ENCODE measurements at places on chromosomes 2 and 18. TPM values are rescaled to one million over a fixed set of nuclear protein-coding genes. Genes with fewer than 3 reads are reported as not detected.

The SLC23A3 gene
- 0.47 TPM for total RNA-seq

- DNase-seq, result peak; percentile 62
Observed at GRCh38 chr2:238967031-238967977, 119.4 kb downstream of the TWIST2 start.

DNA sequence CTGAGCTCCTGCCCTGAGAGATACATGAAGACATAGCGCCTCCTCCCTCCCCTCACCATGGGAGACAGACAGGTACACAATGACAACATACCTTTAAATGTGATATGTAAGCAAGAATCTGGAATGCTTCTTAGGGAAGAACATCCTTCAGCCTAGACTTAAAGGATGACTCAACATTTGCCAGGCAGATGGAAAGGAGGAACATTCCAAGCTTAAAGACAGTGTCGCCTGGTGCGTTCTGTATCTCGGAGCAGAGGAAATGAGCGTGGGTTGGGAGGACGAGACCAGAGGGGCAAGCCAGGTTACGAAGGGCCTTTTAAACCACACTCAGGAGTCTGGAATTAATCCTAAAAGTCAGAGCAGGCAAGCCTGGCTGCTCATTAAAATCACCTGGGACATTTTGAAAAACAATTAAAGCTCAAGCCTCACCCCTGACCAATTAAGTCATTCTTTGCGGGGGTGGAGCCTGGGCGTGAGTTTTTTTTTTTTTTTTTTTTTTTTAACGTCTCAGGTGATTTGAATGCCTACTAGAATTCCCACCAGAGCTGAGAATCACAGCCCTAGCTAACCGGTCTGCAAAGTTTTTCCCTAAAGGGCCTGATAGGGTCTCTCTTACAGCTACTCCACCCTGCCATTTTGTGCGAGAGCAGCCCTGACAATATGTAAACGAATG is 131.2 kb upstream of the SEC11C start:
- DNase-seq, result no peak

DNA sequence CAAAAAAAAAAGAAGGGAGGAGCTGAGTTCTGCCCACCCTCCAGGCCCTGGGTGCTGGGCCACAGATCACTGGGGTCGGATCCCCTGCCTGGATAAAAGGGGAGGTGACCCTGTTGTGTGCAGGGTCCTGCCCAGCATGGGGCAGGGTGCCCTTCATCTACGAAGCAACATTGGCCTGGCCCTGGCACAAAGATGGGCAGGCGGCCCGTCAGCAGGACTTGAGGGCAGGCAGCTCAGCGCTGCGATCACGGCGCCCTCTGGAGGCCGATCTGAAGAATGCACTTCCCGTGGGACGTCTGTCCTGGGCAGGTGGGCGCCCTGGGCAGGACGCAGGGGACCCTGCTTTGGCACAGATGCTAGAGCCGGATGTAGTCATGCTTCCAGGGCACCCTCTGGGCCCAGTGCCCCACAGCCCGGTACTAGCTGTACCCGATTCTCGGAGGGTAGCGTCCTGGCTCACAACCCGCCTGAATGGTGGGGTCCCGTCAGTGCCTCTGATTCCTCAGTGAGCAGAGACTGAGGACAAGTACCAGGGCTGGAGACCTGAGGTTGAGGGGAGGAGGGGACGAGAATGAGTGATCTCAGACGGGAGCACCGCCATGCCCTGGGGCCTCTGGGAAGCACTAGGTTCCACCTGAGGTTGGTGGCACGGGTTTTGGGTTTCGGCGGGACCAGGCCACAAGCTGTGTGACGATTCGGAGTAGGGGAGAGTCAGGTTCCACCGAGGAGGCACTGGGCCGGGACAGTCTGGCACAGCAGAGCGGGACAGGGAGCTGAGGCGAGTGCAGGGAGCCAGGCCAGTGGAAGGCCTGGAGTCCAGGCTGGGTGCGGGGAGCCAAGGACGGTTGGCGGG is 18.0 kb downstream of the ARID5A start:
- peak; percentile 74 for DNase-seq

The MC5R gene
- not detected for total RNA-seq

DNA sequence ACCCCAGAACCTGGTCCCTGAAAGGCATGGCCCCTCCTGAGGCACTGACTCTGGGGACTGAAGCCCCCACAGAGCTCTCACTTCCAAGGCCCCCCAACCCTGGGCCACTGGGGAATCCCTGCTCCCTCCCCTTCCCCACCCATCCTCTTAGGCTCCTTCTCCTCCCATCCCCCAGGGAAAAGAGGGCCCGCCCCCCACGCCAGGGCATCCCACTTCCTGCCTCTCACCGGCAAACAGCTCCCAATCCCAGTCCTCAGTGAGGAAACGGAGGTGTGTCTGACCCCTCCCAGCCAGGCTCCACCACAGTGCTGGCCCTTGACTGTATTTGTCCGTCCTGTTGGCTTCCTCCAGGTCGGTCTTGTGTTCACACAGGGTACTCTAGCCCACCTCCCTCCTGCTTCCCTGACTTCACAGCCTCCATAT is 35.0 kb upstream of the PTMA start:
- peak; percentile 74 for DNase-seq

The EHD3 gene
- 11.7 TPM for total RNA-seq

The ACMSD gene
- not detected for total RNA-seq

The SLC19A3 gene
- 14.2 TPM for total RNA-seq

GRCh38 chr2:232293191-232293590 is 85.4 kb upstream of the ALPP start:
- DNase-seq, result no peak

The TMEM198 gene
- total RNA-seq, result 4.1 TPM

GRCh38 chr18:13191779-13192178 is 26.8 kb upstream of the LDLRAD4 start:
- no peak for DNase-seq

GRCh38 chr2:177998996-177999395 is 73.6 kb downstream of the PDE11A start:
- no peak for DNase-seq

- DNase-seq, result no peak
Observed at GRCh38 chr2:95023222-95023597, 2.3 kb upstream of the MAL start.

The PIEZO2 gene
- 2.1 TPM for total RNA-seq

The PXDN gene
- total RNA-seq, result 34.8 TPM

GRCh38 chr2:121080013-121080772 is 204.8 kb downstream of the TFCP2L1 start:
- no peak for DNase-seq

DNA sequence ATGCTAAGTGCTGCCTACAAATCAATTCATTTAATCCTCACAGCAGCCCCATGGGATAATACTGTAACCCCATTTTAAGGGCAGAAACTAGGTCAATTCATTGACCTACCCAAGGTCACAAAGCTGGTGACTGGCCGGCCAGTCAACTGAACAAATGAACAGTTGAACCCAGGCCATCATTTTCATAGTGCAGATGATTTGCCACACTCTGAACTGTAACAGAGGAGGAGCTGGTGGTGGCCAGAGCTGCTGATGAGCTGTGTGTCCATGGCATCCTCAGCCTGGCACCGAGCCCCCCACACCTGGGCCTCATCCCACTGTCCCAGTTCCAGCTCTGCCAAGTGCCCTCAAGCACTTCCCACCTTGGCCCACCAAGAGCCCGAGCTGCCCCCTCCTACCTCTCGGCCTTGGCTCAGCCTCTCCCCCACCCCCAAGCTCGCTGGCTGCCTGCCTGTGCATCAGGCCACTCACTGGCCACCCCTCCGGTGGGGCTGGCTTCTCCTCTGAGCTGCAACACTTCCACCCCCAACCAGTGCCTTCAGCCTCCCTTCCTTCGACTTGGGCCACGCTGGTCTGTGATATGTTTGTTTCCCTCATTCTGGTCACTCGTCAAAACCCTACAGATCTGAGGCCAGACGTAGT is 58.4 kb downstream of the ATOH8 start:
- DNase-seq, result no peak

The SCG2 gene
- 0.41 TPM for total RNA-seq

The FSHR gene
- total RNA-seq, result 0.29 TPM

- no peak for DNase-seq
Observed at GRCh38 chr2:1480671-1481076, 67.4 kb downstream of the TPO start.

DNA sequence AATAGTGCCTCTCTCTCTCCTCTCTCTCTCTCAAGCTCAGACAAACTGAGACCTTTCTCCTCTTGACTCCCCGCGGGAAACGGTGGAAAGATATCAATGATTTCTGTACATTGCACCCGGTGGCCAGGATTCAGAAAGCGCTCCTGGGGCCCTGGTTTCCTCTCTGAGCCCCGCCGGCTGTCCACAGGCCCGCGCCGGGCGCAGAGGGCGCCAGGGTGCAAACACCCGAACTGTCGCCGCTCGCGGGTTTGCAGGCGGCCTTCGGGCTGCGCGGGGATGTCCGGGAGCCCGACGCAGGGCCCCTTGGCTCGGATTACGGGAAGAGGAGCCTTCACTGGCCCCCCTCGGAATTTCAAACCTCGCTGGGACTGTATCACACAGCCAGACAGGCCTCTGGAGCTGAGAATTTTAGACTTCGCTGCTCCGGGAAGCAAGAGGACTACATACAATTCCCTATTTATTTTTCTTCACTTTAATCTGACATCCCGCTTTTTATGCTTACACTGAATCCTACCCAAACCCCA is 5.2 kb upstream of the EN1 start:
- DNase-seq, result no peak

The SCN3A gene
- total RNA-seq, result 1.1 TPM

DNA sequence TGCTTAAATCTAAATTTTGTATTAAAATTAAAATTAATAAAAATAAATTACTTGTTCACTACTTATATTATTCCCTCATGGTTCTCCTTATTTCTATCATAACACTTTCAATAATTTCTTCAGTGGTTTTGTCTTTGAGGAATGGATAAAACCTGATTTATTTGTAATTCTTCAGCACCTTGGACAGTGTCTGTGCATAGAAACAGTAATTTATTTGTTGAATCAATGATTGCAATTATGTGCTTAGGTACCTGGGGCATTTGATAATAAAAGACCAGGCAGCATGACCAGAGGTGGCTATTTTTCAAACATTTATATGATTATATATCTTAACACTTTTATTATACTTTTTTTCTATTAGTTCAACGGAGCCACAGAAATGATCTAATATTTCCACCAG is 1062.7 kb downstream of the DSC3 start:
- no peak for DNase-seq

The ALLC gene
- not detected for total RNA-seq

The SLC4A3 gene
- total RNA-seq, result 261 TPM

The TTR gene
- total RNA-seq, result not detected

The NCKAP5 gene
- 5.8 TPM for total RNA-seq

GRCh38 chr2:187879491-187879890 is 325.3 kb upstream of the TFPI start:
- no peak for DNase-seq

- no peak for DNase-seq
Observed at GRCh38 chr2:186059096-186059495, 320.5 kb downstream of the FSIP2 start.

DNA sequence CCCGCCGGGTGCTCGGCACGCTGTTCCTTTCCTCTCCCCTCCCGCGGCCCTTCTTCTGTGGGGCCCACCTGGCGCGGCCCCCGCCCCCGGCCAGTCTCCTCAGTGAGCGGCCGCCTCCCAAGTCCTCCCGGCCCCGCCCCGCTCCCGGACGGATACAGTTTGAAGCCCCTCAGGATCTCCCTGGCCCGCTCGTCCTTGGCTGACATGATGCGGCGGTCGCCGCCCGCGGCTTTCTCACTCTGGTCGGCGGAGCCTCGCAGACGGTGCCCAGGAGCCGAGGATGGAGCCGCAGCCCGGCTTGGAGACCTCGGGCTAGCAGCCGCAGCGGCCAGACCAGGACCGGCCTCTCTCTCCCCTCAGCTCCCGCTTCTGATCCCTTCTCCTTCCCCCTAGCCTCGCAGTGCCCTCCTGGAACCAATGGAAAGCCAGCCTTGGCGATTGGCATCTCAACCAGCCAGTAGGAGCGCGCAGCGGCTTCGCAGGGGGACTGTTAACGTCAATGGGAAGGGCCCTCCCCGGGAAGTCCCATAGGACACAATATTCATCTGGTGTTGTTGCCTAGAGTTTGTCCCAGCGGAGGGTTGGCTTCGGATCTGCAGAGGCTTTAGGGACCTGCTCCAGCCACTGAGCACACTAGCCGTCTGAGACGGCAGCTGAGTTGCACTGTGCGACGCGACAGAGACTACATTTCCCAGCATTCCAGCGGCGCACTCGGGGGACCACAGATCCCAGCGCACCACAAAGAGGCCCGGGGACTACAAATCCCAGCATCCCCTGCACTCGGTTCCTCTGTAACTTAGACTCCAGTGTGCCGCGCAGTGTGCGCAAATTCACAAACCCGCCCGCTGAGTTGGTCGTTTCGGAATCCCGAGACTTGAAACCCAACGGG is at the start of gene PDE6D:
Gene PDE6D (minus strand): TSS at position 374 of the 889 bp plus-strand sequence. CDS start 168 bp downstream, at position 206.
- peak; percentile 97 for DNase-seq

GRCh38 chr2:64143169-64144056 is 807 bp downstream of the PELI1 start:
- peak; percentile 46 for DNase-seq

DNA sequence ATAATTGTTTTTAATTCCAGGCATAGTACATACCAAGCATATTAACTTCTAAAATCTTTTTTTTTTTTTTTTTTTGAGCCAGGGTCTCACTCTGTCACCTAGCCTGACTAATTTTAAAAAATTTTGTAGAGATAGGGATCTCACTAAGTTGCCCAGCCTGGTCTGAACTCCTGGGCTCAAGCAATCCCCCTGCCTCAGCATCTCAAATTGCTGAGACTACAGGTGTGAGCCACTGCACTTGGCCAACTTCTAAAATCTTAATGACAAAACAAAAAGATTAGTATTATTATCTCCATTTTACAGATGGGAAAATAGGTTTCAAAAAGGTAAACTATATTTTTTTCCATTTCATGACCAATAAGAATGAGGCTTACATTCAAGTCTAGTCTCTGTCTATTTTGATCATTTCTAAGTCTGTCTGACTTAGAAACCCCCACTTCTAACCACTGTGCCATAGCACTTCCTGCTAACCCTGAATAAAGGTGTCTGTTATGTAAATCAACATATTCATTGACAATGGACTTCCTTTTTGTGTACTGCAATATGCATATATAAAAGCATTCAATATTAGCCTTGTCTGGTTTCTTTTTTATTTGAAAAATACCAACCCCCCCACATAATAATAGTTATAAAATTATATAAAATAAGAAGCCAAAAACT is 28.7 kb upstream of the ZEB2 start:
- DNase-seq, result no peak

DNA sequence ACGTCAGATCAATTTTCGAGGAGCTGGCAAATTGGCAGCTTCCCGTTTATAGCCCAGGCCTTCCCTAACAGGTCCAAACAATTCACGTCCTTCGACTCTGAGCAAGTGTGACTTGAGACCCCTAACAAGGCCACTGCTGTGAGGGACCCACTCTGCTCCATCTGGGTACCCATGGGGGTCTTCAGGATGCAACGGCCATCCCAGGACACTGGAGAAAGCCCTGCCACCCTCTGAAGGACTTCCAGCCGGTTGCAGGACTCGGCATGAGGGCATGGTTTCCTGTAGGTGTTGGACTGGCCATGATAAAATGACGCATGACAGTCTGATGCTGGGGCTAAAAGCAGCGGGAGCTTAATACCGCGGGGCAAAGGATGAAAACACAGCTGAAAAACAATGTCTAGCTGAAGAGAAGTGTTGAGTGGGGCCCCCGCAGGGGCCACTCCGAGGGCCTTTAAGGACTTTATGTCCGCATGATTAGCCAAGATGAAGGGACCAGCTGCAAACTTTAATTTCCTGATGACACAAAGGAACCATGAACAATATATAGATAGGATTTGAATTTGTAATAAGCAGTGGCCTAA is 113.3 kb upstream of the ZNF521 start:
- DNase-seq, result no peak
